ENCODE measurements at places on chromosomes 6 and 20. TPM values are rescaled to one million over a fixed set of nuclear protein-coding genes. Genes with fewer than 3 reads are reported as not detected.

The MCHR2 gene
- total RNA-seq: not detected

DNA sequence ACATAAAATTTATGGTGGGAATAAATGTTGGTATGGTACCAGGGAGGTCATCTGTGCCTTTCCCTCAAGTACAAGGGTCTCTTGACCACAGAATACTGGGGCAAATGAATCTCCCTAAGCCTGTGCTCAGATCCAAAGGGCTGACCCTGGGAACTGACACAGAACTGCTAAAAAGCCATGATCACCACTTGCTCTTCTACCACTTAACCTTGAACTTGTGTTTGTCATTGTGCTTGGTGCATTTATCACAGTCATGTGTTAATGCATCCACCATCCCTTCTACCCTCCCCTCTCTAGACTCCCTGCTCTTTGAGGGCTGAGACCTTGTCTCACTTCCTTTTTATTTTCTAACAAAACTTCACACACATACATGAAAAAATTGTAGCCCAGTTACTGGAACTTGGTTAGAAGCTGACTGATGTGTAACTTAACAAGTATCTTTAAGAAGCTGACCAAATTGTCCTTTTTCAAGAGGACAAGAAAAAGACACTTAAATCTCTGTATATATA lies 46.1 kb upstream of the PBOV1 start:
- H3K27me3 ChIP-seq: no peaks in the 10 kb centered on the region
- H3K36me3 ChIP-seq: no peaks in the 10 kb centered on the region
- no peak for DNase-seq
- no peak overlapping the region for H3K27ac ChIP-seq

DNA sequence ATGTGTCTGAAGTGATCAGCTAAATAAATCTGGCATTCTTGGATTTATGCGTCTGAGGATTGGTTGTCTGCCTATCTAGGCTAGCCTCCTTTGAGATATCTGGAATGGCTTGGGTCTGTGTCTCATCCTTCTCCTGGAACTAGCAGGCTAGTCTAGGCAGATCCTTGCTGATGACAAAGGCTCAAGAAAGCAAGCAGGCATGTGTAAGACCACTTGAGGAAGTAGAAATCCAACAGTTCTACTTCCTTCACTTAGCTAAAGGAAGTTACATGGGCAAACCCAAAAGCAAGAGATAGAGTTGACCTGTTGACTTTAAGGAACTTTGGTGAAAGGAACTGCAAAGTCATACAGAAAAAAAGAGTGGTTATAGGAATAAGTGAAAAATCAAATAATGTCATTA lies 672.6 kb downstream of the MAFB start:
- no peaks in the 10 kb centered on the region for H3K27me3 ChIP-seq
- no peaks in the 10 kb centered on the region for H3K4me1 ChIP-seq
- no peak overlapping the region for H3K27ac ChIP-seq
- H3K4me3 ChIP-seq: no peak overlapping the region
- no peak for DNase-seq

GRCh38 chr6:44053106-44053756 lies 74.0 kb downstream of the MRPL14 start:
- H3K4me3 ChIP-seq: no peak overlapping the region
- H3K27ac ChIP-seq: no peak overlapping the region
- H3K36me3 ChIP-seq: no peaks in the 10 kb centered on the region
- H3K4me1 ChIP-seq: no peaks in the 10 kb centered on the region
- no peaks in the 10 kb centered on the region for H3K27me3 ChIP-seq

- H3K27me3 ChIP-seq: peaks cover 27% of the 10 kb centered on the region
- DNase-seq: no peak
- no peak overlapping the region for H3K4me3 ChIP-seq
- H3K4me1 ChIP-seq: peaks cover 8% of the 10 kb centered on the region
- no peaks in the 10 kb centered on the region for H3K36me3 ChIP-seq
- no peak overlapping the region for H3K27ac ChIP-seq
These were observed 2.5 kb downstream of the NTSR1 start for GRCh38 chr20:62710886-62711702.

All from Peyer's patch (tissue), 4 donors.